ENCODE measurements at places on chromosomes 5 and 9.

GRCh38 chr9:5719100-5719926 is 90.4 kb downstream of the RIC1 start:
- DNase-seq, result no peak

GRCh38 chr5:9641806-9642355 is 11.7 kb upstream of the TAS2R1 start:
- no peak for DNase-seq

- DNase-seq, result no peak
Measured at GRCh38 chr9:118088090-118088489, 383.9 kb downstream of the TLR4 start.

- no peak for DNase-seq
Measured at GRCh38 chr9:19675492-19675891, 113.3 kb downstream of the SLC24A2 start.

- no peak for DNase-seq
Measured at GRCh38 chr5:79859588-79859987, 131.5 kb downstream of the MTX3 start.

DNA sequence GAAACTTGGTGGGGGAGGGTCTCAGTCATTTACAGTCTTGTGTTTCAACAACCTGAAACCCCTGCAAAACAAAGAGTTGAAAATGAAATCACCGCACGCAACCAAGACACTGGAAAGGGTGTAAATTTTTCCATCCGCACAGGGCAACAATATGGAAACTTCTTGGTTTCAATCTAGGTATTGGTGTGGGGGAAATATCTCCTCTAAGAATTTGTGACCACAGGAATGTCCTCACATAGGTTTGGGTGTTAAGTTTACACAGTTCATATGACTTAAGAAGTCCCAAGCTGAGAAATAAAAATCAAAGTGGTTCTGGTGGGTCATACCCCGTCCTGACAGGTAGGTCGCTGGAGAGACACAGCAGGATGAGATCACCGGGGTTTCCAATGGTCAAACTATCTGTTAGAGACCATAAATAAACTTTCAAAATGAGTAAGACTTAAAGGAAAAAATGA is 51.9 kb upstream of the PIP5K1B start:
- peak; percentile 31 for DNase-seq

DNA sequence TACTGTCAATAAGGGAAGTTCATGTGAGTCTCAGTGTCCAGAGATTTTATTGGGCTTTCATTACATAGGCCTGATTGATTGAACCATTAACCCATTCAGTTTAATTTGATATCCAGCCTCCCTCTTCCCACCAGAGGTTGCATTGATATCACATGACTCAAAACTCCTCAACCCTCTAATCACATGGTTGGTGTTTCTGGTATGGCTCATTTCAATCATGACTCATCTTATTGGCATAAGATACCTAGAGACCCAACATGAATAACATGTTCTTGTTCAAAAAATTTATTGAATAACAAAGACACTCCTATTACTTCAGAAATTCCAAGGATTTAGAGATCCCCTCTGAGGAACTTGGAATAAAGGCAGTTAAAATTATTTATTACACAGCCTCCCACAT is 982.2 kb downstream of the TLE1 start:
- DNase-seq, result no peak

GRCh38 chr5:172642926-172643871 is 2.1 kb downstream of the NEURL1B start:
- no peak for DNase-seq

DNA sequence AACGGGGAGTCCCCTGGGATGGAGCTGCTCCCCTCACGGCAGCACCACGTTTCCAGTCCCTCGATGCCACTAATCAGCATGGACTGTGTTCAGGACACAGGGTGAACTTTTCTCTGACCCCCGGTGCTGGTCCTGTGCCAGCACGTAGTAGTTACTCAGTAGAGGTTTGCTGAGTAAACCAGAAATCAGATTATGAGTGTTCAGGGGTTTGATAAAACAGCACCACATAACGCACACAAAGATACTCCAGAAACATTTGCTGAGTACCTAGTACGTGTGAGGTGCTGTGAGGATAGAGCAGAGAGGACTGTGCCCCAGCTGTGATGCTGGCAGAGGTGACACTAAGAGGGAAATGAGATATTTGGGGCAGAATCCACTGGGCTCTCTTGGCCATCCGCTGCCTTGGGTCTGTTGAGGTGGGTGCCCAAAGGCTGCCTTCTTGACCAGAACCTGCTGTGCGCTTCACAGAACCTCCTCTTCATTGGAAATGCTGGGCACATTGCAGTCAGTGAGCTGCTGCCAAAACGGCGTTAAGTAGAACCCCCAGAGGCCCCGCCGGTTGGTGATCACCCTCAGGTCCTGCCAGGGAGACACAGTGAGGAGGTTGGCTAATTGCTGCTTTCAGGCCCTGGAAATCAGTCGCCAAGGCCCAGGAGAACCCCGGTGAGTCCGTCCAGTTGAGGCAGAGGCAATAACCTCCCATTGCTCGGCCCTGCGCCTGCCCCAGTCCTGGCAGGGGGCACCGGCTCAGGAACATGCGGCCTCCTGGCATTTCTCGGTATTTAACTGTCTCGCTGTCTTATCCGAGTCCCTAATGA is 49.4 kb downstream of the NEURL1B start:
- DNase-seq, result no peak

DNA sequence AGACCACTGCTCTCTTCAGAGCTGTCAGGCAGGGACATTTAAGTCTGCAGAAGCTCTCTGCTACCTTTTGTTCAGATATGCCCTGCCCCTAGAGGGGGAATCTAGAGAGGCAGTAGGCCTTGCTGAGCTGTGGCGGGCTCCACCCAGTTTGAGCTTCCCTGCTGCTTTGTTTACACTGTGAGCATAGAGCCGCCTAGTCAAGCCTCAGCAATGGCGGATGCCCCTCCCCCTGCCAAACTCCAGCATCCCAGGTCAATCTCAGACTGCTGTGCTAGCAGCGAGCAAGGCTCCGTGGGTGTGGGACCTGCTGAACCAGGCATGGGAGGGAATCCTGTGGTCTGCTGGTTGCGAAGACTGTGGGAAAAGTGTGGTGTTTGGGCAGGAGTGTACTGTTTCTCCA is 59.9 kb downstream of the CAVIN4 start:
- DNase-seq, result no peak

- no peak for DNase-seq
Measured at GRCh38 chr9:227860-228259, 13.2 kb downstream of the DOCK8 start.

DNA sequence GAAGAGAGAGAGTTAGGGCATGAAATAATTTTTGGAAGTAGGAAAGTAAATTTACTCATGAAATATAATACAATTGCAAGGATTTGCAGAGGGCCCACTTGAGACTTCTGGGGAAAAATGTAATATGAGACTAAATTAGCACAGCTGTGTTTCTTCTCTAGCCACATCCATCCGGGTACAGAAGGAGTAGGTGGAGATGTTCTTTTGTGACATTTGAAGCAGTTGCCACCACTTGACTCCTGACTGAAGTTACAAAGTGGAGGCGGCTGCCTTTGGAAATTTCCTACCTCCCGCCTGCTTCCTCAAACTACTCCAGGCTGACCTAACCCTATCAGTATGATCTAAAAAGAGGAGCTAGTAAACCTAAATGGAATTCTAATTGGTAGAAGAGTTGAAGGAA is 58.1 kb upstream of the SHISAL2B start:
- no peak for DNase-seq

- DNase-seq, result no peak
Measured at GRCh38 chr5:14598225-14598624, 16.6 kb downstream of the OTULINL start.

GRCh38 chr9:125066839-125067619 is 76.3 kb downstream of the SCAI start:
- DNase-seq, result no peak

GRCh38 chr9:113857875-113858274 is 18.2 kb upstream of the ZNF618 start:
- peak; percentile 8 for DNase-seq

DNA sequence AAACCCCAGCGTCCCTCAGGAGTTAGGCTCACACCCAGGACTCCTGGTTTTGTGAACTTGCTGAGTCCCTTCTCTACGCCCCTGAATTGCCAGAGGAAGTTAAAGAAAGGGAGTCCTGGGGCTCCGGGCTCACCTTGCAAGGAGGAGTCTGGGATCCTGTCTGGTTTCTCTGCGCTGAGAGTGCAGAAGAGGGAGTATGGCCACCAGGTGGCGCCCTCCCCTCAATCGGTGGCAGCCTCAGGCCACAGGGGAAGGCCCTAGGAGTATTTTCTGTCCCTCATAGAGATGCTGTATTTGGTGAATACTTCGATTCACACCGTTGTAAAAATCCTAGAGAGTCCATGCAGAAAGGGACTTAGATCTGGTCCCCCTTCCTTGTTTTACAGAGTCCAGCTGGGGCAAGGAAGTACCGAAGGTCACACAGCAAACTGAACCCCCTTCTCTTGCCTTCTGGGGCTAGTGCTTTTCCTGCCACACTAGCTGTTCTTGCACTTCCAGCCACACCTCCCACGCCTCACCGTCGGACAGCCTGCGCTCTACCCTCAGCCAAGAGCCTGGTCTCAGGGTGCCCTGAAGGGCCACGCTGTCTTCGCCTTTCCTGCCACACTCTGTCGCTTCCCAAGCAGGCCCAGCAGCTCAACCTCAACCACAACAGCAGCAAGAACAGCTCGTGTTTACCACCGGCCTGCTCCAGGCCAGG is 10.2 kb downstream of the HAND1 start:
- peak; percentile 88 for DNase-seq

GRCh38 chr5:147484708-147485020 is 25.2 kb downstream of the DPYSL3 start:
- DNase-seq, result no peak

GRCh38 chr9:33381231-33381791 is 21.1 kb downstream of the AQP7 start:
- DNase-seq, result no peak

DNA sequence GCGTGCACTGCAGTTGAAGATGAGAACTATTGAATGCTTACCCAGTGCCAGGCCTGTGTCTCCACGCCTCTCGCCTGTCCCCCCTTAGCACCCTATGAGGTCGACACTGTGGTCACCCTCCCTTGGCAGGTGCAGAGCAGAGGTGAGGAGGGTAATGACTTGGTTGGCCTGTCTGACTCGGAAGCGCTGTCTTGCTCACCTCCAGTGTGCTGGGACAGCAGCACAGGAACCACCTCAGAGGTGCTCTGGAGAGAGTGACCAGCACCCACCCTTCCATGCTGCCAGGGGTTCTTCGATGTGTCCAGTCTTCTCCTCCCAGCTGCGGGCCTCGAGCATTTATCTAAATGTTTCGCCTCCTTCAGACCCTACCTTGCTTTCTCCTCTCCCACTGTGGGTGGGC is 178.3 kb upstream of the IRX2 start:
- DNase-seq, result no peak

DNA sequence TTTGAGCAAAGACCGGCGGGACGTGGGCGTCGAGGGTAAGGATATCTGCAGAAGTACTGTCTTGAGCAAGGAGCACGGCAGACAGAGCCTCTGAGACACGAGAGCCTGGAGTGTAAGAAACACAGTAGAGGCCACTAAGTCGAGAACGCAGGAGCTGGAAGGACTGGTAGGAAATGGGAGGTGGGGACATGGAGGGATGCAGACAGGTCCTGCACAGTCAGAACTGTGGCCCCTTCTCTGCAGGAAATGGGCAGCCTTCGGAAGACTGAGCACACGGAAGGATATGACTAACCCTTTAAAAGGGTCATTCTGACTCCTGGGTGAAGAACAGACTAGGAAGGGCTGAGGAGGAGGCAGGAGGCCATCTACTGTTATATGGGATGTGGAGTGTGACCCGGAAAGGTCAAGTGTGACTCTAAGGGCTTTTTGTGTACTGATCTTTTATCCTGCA is 1.4 kb upstream of the CAMSAP1 start:
- DNase-seq, result no peak

- peak; percentile 30 for DNase-seq
Measured at GRCh38 chr5:132486318-132487094, 4.1 kb downstream of the IRF1 start.

DNA sequence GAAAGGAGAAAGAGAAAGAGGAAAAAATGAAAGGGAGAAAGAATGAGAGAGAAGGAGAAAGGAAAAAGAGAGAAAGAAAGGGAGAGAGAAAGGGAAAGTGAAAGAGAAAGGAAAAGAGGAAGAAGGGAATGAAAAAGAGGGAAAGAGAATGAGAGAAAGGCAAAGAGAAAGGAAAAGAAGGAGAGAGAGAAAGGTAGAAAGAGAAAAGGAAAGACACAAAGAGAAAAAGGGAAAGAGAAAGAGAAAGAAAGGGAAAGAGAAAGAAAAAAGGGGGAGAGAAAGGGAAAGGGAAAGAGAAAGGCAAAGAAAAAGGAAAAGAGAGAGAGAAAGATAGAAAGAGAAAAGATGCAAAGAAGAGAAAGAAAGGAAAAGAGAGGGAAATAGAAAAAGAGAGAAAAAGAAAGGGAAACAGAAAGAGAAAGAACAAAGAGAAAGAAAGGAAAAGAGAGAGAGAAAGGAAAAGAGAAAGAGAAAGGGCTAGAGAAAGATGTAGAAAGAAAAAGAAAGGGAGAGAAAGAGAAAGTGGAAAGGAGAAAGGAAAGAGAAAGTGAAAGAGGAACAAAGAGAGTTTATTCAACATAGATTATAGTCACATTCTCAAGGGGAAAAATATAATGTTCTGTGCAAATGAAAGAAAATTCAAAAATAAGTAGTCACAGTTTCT is 165.2 kb downstream of the TMEM38B start:
- no peak for DNase-seq

- no peak for DNase-seq
Measured at GRCh38 chr9:22840641-22841040, 394.0 kb downstream of the DMRTA1 start.

DNA sequence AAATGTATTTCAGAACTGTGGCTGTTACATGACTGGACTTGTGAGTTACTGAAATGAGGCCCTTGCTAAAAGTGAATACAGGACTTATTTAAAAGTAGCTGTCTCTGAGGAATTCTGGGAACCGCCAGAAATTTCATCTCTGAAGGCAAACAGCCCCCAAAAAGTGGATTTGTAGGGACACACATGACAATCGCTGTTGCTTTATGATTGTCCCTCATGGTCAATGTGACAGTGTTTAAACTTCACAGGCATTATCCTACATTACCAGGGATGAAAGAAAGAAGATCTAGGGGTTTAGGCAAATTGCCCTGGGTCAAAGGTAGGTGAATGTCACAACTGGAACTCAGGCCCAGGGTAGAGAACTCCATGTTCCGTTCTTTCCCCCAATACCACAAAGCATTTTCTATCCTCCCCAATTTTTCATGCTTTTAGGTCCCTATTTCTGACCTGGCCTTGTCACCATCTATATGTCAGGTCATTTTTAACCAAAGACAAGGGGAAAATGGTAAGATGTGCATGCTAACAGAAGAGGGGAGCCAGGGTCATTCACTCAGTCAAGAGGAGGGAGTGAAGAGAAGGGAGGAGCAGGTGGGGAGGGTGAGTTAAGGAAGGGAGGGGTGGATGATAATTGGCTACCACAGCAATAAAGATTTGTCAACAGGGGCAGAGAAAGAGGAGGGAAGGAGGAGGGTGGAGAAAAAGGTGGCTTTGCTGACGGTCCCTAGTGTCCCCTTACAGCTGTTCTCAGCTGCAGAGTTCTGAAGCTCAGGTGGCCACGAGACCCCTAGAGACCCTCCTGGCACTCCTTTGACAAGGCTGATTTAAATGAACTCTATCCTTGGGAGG is 57.8 kb upstream of the GLRX start:
- DNase-seq, result no peak

- DNase-seq, result no peak
Measured at GRCh38 chr5:35313291-35313690, 83.0 kb upstream of the PRLR start.

GRCh38 chr5:180193749-180194375 is 15.1 kb downstream of the RASGEF1C start:
- DNase-seq, result no peak
